Liver (tissue), 10 donors: ENCODE measurements at places on chromosomes 1 and 21. TPM values are rescaled to one million over a fixed set of nuclear protein-coding genes. Genes with fewer than 3 reads are reported as not detected.

DNA sequence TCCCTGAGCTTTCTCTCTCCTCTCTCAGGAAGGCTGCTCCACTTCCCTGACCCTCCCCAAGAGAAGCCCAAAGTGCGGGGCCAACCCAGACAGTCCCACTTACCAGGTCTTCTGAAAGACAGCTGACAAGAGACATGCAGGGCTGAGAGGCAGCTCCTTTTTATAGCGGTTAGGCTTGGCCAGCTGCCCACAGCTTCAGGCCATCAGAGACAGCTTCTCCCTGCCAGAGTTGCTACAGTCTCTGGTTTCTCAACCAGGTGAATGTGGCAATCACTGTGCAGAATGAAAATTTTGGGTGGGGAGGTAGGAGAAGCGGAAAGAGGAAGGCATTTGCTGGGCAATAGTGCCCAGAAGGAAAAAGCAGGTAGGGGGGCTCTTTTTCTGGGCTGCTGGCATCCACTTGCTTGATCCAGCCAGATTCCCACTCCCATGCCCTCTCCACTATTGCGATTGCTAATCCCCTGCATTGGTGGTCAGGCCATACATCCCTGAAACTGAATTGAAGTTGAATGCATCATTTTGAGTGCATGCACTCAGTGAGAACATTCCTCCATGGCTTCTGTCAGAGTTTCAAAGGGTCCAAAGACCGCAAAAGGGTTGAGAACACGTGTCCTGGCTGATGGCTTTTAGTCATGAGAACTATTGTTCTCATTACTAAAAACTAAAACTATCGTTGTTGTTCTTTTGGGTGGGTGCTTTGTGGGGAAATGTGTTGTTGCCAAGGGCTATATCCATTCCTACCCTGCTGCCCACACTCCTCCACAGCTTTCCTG lies at the start of gene S100A8:
TSS of gene S100A8 (minus strand) at position 136 of the 773 bp plus-strand sequence. CDS start 538 bp downstream, outside the sequence.
- no peak for DNase-seq

DNA sequence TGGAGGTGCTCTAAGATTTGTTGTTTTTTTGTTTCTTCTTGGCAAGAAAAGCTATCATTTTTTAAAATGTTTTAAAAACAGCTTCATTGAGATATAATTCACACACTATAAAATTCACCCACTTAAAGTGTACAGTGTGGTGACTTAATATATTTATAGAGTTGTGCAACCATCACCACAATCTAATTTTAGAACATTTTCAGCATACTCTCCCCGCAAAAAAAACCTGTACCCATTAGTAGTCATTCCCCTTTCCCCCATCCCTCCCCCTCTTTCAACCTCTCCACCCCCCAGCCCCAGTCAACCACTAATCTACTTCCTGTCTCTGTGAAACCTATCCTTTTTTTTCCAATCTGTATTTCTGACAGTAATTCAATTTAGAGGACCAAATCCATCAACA lies 30.6 kb downstream of the ZC3H11B start:
- DNase-seq = no peak

GRCh38 chr1:193090865-193091264 lies 14.3 kb downstream of the GLRX2 start:
- no peak for DNase-seq

- no peak for DNase-seq
Observed at GRCh38 chr1:15172405-15173259, 19.1 kb downstream of the TMEM51 start.

DNA sequence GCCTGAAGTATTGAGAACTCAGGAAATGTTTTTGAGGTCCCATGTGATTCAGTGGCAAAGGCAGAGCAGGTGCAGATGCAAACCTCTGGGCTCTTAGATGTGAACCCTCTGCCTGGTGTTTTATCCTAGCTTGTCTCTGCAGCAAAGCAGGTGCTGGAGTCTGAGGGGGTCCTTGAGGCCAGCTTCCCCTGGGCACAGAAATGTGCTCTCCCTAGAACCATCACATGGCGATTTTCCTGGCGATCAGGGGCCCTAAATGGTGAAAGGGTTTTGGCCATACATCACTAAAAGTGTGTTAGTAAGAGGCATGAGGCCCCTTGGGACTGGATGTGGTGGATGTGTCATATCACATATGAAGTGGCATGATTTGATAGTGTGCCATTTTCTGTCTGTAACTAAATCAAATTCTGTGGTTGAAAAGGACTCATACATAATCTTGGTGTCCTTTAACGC lies 144.8 kb downstream of the ST6GALNAC3 start:
- DNase-seq = no peak

DNA sequence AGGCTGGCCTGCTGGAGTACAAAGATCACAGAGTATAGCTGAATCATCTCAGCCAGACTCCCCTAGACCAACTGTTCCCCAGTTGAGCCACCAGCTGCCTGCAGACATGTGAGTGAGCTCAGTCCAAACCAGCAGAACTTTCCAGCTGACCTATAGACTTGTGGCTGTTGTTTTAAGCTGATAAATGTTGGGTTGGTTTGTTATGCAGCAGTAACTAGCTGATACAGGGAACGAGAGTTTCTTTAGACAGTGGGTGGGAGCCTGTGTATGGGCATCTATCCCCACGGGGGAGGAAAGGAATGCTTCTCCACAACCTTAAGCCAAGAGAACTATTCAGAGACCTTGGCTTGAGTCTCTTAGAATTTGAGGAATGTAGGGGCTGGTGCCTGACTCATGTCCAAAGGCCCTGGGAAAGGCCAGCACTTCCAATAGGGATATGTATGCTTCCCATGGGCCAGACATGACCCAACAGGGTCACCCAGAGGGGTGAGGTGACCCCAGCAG lies 30.1 kb downstream of the SLC1A7 start:
- no peak for DNase-seq

- DNase-seq = no peak
Observed at GRCh38 chr21:15682186-15682895, 47.4 kb upstream of the USP25 start.

DNA sequence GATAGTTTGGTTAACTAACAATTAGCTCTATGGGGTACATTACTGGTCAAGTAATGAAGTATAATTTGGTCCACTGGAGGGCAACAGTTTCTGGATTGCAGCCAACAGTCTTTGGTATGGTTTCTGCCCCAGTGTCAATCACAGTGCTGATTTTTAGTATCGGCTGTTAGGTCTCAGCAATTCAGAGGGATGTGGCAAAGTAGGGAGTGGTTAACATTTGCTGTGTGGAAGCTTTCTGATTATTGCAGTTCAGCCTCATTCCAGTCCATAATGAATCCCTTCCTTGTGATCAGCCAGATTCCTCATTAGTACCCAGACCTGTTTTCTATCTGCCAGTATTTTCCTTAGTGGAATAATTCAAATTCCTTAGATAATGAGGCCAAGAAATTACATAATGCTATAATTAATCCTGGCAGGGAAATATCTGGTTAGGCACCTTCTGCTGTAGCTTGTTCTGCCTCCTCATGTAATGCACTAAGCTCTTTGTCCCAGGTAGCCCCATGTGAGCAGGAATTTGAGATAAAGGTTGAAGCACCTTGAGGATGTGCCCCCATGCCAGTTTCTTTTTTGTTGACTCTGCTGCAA lies 14.0 kb downstream of the F3 start:
- no peak for DNase-seq

- DNase-seq = no peak
Observed at GRCh38 chr1:46449223-46450159, 40.1 kb upstream of the DMBX1 start.

- no peak for DNase-seq
Observed at GRCh38 chr1:156421939-156422601, 53.1 kb downstream of the RHBG start.

DNA sequence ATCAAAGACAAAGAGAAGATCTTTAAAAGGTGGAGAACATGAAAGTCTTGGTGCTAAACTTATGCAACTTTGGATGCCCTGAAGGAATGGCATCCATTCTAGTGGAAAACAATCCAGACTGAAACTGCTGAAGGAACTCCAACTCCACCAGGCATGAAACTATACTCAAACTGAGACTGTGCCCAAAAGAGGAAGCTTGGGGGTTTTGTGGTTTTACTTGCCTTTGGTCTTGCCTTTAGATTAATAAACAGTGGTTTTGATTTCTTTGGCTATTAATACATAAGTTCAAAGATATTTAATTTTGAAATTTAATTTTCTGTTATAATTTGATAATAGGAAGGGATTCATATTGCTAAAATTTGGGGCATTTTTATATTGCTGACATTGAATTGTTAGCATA lies 17.4 kb upstream of the SLC30A10 start:
- no peak for DNase-seq

DNA sequence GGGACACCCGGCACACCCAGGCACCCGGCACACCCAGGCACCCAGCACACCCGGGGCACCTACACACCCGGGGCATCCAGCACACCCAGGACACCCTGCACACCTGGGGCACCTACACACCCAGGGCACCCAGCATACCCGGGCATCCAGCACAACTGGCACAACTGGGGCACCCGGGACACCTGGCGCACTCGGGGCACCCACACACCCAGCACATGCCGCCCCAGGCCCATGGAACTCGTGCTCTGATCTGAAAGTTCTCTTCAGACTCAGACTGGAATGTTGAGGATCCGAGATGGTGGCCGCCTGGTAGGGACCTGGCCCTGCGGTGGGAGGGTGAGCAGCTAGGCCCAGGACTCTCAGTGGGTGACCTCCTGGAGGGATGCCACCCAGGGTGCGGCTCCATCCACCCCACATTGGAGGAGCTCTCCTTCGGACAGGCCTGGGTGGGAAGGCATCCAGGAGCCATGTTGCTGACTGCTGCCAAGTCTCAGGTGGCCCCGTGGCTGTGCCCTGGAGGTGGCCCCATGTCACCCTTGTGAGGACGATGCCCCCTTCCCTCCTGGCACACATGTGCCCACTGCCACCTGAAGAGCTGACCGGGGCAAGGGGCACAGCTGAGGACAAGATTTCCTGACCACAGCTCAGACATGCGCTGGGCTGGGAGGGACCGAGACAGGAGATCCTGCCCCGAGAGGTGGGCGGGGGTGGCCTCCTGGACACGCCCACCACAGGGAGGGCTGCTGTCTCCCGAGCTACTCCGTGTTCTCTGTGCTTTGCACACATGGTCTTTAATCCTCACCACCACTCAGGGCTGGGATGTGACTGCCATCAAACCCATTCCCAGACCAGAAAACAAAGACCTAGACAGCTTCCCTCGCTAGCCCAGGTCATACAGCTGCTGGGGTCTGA lies 37.0 kb downstream of the UBE2G2 start:
- no peak for DNase-seq

- DNase-seq = no peak
Observed at GRCh38 chr1:199774433-199775089, 252.9 kb upstream of the NR5A2 start.

- DNase-seq = no peak
Observed at GRCh38 chr1:230306169-230306568, 120.0 kb downstream of the PGBD5 start.

DNA sequence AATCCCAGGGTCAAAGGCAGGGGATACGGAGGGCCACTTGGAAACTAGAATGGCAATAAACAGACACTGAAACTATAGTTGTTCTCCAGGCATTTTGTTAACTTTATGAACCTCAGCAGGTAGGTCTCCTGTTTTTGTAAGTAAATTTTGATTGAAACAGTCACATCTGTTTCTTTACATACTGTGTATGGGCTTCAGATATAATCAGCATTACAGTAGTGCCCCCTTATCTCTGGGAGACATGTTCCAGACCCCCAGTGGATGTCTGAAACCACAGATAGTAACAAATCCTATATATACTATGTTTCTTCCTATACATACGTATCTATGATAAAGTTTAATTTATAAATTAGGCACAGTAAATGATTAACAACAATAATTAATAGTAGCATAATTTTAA lies 11.5 kb downstream of the STIL start:
- no peak for DNase-seq

DNA sequence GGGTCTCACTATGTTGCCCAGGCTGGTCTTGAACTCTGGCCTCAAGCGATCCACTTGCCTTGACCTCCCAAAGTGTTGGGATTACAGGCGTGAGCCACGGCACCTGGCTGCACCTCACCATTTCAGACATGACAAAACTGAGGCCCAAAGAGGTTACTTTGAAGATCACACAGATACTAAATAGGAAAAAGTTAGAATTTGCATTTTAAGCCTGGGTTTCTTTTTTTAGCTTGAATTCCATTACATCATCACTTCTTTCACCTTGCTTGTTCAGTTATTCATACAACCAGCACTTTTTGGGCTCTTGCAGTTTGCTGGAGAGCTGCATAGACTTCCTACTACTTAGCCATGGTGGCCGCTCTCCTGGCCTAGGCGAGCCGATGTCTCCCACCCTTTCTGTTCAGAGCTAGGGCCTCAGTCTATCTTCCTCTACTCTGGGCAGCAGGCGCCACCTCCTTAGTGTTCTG lies 16.3 kb upstream of the CD2 start:
- DNase-seq = no peak

GRCh38 chr21:42997053-42997452 lies 22.7 kb downstream of the PKNOX1 start:
- no peak for DNase-seq

DNA sequence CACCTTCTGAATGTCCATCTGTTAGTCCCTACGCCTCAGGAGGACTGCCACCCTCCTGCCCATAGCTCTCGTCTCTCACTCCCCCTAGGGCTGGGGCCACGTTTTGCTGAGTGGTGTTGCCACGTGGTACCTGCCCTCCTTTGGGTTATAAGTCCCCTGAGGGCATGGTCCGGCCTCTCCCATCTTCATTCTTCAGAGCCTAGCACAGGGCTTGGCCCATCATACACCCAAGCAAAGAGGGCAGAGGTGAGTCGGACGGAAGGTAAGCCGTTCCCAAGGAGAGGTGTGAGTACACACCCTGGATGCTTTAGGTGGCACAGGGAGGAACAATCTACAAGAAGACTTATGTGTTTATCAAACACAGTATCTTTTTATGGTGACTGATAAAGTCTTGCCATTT lies 10.9 kb downstream of the PADI2 start:
- no peak for DNase-seq

DNA sequence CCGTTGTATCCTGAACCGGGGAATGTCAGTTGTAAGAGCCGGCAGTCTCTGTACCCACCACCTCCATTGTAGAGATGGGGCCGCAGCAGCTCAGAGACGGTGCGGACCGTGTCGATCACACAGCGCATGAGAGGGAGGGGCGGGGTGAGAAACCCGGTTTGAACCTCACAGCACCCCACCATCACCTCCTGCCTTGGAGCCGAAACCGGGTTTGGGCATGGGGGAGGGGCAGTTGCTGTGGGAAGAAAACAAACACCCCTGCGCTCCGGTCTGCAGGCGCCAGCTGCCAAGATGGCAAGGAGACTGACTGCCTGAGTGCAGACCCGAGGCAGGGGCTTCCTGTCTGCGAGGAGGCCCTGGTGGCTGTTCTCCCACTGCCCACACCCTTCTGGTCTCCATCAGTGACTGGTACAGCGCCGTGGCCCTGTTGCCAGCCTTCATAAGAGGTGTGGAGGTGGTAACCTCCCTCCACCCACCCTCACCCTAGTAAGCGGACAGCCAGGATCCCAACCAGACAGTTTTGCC lies 69.2 kb upstream of the SSBP3 start:
- DNase-seq = no peak

GRCh38 chr1:161986328-161986727 lies 37.3 kb downstream of the OLFML2B start:
- no peak for DNase-seq

GRCh38 chr1:197024460-197024859 lies 42.6 kb downstream of the F13B start:
- DNase-seq = no peak

GRCh38 chr1:5424802-5425703 lies 567.2 kb downstream of the NPHP4 start:
- no peak for DNase-seq

Gene DDAH1
- 33.7 TPM for total RNA-seq

Gene SGIP1
- total RNA-seq = 2.5 TPM

Gene AMY1B
- not detected for total RNA-seq

Gene CD1B
- total RNA-seq = not detected

Gene SPATA1
- total RNA-seq = 0.33 TPM

Gene SLC5A9
- total RNA-seq = 6.5 TPM

Gene LRRIQ3
- 1.3 TPM for total RNA-seq

Gene RGS8
- not detected for total RNA-seq

Gene VCAM1
- total RNA-seq = 159 TPM

Gene RWDD3
- 7.1 TPM for total RNA-seq

Gene OR2L5
- total RNA-seq = 0.09 TPM
